ENCODE measurements at places on chromosomes 5 and 9.

DNA sequence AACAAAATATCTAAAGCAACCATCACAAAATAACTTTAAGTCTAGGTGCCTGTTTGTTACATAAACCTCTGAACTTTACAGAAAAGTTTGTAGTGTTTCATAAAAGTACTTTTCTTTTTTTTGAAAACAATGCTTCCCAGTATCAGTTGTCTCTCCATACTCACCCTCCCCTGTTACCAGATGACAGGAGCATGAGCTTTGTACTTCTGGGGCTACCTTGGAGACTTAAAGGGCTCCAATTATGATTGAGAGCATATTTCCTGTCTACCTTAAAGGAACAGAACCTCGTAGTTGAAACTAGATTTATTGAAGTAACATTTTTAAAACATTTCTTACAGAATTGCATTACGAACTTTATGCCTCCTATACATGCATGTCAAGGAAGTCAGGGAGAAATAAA is 55.4 kb upstream of the PPP1R2B start:
- no peak for DNase-seq

- no peak for DNase-seq
Measured at GRCh38 chr5:72438141-72438540, 69.1 kb downstream of the ZNF366 start.

DNA sequence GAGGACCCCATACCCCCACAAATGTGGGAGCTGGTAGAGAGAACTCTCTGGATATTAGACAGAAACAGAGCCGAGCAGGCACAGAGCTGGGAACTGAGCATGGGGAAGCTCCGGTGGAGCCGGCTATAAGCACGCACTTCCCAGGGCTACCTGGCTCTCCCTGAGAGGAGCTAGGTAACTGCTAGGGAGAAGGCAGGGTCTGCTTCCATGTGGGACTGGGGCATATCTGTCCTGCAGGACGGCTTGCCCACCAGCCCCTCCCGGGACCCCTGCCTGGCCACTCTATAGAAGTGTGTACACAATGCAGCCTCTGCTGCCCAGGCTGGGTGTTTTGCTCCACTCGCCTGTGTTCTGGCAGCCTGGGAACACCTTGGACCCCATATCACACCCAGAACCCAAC is 1537.0 kb upstream of the CDH9 start:
- no peak for DNase-seq

DNA sequence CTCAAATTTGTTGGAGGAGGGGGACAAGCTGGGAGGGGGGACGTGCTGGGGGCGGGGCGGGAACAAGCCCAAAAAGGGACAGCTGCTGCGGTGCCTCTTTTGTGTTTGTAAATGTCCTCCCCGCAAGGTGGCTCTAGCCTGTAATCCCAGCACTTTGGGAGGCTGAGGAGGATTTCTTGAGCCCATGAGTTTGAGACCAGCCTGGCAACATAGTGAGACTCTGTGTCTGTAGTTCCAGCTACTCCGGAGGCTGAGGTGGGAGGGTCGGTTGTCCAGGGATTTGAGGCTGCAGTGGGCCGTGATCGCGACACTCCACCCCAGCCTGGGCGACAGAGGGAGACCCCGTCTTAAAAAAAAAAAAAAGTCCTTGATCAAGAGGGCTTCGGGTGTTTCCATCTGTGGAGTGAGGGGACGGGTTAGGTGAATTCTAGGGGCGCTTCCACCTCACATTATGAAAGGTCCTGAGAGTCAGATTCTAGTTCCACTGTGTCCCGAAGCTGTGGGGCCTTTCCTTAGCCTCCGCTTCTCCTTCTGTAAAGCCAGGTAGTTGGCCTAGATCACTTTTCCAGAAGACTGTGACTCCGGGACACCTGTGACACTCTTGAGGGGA is 779 bp upstream of the CTNNA1 start:
- no peak for DNase-seq

- DNase-seq: no peak
Measured at GRCh38 chr5:88827997-88828396, 55.0 kb downstream of the MEF2C start.

DNA sequence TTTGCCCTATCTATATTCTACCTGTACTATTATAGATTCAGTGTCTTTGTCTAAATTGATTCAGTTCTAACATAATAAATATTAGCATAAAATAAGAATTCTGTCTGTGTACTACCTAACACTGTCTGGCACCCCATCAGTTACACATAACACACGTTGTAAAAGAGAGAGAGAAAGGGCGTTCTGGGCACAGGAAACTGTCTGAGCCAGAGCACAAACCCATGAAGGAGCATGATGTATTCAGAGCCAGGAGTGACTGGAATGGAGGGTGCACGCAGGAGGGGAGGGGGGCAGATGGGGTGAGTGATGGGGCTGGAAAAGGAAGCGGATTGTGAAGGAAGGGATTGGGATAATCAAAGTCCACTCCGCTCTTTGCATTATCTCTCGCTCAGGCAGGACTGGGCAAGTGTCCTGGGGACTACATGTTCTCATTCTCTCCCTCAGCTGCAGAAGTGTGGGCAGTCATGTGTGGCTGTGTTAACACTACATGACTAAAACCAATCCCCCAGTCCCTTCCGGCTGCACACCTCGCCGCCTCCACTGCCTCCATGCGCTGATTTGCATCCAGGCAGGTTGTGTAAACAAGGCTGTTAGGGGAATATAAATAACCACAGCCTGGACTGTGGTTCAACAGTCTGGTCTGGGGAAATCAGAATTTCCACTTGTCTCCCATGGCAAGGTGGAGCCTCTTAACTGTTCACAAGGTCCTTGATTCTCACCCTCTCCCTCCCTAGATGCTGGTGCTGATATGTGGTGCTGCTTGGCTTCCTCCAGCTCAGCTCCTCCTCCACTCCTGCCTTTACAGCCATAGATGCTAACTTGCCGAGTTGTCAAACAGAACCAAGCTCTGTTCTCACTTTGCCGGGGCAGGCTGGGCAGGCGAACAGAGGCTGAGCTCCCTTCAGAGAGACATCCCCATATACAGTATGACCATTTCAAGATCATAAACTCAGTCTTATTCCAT is 367.5 kb upstream of the BRINP1 start:
- no peak for DNase-seq

DNA sequence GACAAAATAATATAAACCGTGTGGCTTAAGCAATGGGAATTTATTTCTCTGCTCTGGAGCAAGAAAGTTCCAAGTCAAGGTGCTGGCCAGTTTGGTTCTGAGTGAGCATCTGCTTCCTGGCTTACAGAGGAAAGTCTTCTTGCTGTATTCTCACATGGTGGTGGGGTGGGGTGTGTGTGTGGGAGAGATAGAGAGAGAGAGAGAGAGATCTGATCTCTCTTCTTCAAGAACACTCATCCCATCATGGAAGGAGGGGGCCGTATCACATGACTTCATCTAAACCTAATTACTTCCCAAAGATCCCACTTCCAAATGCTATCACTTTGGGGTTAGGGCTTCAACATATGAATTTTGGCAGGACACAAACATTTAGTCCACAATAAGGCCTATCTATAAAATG is 91.2 kb downstream of the PRR16 start:
- no peak for DNase-seq

DNA sequence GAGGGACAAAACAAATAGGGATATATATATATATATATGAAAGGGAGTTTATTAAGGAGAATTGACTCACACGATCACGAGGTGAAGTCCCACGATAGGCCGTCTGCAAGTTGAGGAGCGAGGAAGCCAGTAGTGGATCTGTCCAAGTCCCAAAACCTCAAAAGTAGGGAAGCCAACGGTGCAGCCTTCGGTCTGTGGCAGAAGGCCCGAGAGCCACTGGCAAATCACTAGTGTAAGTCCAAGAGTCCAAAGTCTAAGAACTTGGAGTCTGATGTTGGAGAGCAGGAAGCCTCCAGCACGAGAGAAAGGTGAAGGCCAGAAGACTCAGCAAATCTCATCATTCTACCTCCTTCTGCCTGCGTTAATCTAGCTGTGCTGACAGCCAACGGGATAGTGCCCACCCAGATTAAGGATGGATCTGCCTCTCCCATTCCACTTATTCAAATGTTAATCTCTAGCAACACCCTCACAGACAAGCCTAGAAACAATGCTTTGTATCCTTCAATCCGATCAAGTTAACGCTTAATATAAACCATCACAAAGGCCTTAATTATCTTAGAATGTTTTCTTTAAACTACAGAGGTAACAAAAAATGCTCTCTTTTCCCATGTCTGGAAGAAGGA is 23.8 kb upstream of the DAB2 start:
- DNase-seq: no peak

DNA sequence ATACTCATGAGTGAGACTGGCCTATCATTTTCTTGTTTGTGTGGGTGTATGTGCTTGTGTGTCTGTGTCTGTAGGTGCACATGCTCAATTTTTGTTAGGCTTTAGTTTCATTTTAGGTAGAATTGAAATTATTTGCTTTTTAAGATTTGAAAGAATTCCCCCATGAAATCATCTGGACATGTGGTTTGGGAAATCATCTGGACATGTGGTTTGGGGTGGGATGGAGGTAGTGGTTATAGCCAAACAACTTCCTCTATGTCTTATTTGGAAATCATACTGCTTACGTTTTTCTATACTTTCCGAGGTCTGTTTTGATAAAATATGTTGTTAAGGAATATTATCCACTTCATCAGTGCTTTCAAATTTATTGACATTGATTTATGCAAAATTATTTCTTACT is 485.4 kb upstream of the CLINT1 start:
- no peak for DNase-seq

- DNase-seq: no peak
Measured at GRCh38 chr5:91635950-91636734, 253.0 kb upstream of the ARRDC3 start.
